KBM-7 (cell line): ENCODE measurements at places on chromosomes 13 and 19.

DNA sequence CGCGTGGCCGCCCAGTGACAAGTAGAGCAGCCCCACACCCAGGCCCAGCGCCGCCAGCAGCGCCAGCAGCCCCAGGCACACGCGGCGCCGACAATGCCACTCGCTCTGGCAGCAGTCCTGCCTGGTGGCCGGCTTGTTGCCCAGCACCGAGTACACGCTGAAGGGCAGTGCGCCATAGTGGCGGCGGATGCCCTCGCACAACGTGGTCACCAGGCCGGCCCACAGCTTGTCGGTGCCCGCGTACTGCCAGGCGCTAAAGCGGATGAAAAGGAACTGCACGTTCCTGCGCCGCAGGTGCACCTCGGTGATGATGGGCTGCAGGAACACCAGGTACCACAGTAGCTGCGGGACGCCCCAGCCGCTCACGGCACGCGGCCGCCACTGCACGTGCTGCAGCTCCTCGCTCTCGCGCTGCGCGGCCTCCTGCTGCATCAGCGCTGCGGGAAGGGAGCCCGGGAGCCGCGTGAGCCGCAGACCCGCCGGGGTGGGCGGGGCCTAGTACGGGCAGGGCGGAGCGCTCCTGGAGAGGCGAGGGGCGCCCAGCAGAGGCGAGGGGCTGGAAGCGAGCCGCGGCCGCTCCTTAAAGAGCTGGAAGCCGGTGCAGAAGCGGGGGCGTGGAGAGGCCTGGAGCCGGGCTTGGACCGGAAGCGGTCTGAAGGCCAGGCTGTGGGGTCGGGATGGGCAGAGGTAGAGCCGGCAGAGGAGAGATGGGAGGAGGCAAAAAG, 7.3 kb downstream of the NKPD1 start:
- DNase-seq = no peak

DNA sequence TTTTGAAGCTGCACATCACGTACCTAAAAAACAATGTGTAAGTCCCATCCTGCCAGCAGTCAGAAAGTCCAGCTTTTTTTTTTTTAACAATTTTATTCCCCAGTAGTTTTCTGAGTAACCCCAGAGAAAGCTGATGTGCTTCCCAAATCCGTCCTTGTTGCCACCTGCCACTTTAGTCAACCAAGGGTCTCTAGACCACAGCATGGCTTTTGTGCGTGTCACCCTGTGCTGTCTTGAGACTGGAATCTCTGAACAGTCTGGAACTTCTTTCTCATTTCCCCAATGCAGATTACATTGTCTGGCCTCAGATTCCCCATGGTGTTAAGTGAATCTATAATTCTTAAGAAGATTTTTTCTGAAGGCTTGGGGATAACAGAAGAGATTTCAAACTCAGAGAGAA, 289.2 kb upstream of the KLF12 start:
- DNase-seq = no peak

- DNase-seq = no peak
Observed at GRCh38 chr13:106415442-106415841, 120.0 kb downstream of the EFNB2 start.

- DNase-seq = no peak
Observed at GRCh38 chr19:58351990-58352755, 1.1 kb downstream of the A1BG start.

DNA sequence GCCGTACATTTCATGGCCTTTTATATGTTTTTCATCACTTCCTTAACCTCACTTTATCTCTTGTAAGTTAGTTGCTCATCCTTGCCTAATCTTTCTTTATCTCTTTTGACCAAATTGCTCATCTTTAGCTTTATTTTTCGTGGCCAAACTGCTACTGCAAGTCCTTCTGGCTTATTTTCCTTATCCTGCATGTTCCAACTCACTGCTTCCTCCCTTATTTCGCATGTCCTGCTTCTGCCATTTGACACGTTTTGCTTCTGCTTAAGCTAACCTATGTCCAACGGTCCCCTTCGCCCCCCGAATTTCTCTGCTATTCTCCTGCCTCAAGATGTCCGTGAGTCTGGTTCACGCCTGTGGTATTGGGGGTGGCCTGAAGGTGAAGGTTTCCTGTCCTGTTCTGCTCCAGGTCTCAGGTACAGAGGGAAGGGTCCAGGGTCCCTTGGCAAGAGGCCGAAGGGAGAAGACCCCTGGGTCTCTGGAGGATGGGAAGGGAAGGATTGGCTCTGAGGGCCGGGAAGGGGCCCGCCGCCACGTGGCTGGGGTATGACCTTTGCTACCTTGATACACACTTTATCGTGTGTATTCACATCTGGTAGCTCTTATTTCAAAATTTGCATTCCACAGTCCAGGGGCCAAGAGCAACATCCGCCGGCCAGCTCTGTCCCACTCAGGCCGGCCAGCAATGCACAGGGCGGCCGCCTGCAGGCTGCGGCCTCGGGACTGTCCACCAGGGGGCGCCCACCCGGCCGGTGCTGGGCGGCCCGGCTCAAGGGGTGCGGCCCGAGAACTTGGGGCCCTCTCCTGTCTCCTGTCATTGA, 2.9 kb upstream of the C19orf85 start:
- DNase-seq = peak; percentile 45

- no peak for DNase-seq
Observed at GRCh38 chr19:58586133-58586765, 13.1 kb upstream of the MZF1 start.

GRCh38 chr13:99959127-99959539, 12.4 kb downstream of the ZIC5 start:
- DNase-seq = no peak

- no peak for DNase-seq
Observed at GRCh38 chr19:48060381-48060780, 16.5 kb upstream of the CABP5 start.

- peak; percentile 76 for DNase-seq
Observed at GRCh38 chr19:45492627-45493470, 4.0 kb downstream of the RTN2 start.

DNA sequence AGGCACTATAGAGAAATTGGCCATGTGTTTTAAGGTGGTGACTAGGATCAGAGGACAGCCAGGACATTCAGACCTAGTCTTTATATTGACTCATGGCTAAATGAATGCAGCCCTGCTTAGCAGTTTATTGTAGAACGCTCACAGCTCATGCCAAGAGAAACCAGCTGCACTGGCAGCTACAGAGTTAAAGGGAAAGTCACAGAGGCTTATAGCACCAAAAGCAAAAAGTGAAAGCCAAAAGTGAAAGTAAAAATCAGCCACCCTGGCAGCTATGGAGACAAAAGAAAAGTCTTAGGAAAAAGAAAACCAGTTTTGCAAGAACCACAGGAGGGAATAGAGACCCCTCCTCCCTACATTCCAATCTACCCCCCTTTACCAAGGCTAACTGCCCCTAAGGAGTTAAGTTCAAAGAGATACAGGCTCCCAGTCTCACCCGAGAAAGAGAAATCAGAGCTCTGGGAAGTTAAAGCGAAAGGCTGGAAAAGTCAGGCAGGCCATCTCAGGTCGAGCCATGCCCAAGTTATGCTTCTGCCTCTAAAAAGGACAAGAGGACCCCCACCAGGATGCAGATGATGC, 99.0 kb downstream of the ZNF429 start:
- DNase-seq = peak; percentile 19

DNA sequence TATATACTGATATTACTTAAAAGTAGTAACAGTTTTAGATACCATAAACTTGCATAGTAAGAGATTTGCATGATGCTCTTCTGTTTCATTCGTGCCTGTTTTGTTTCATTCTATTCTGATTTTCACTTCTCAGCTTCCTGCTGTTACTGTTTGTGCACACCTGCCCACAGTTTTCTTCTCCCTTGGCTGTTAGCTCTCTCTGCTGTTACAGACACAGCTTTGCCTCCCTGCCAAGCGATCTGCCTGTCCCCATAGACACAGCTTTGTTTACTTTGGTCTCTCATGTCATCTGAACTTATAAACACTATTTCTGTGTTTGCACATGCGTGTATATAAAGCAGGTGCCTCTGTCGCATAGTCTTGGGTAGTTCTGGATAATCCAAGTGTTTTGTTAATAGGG, 21.4 kb upstream of the UPF3A start:
- DNase-seq = no peak

GRCh38 chr13:74003374-74003773, 130.8 kb downstream of the KLF12 start:
- DNase-seq = no peak

DNA sequence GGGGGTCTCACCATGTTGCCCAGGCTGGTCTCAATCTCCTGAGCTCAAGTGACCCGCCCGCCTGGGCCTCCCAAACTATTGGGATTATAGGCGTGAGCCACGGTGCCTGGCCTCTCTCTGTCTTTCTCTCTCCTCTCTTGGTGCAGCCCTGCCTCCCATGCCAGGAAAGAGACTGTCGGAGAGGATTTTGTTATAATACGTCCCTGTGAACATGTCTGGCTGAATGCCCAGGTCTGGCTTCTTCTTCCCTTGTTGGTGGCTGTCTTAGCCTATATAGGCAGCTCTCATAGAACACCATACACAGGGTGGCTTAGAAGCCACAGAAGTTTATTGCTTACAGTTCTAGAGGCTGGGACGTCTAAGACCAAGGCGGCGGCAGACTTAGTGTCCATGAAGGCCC, 46.4 kb downstream of the PEX11G start:
- DNase-seq = no peak

- no peak for DNase-seq
Observed at GRCh38 chr13:45545686-45546409, 69.7 kb downstream of the ERICH6B start.

GRCh38 chr13:66528180-66528579, 702.0 kb downstream of the PCDH9 start:
- DNase-seq = no peak

DNA sequence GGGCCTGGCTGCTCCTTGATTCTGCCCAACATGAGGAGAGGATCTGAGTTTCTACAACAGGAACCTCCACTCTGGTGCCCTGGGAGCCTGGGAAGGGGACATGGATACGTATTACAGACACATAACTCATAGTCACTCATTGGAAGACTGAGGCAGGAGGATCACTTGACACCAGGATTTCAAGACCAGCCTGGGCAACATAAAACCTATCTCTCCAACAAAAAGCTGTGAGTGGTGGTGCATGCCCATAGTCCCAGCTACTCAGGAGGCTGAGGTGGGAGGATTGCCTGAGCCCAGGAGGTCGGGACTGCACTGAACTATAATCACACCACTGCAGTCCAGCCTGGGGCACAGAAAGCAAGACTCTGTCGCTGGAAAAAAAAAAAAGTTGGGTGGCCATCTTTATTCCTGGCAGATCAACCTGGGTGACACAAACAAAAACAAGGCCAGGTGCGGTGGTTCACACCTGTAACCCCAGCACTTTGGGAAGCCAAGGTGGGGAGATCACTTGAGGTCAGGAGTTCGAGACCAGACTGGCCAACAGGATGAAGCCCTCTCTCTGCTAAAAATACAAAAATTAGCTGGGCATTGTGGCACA, 1.1 kb upstream of the KLF1 start:
- DNase-seq = no peak

DNA sequence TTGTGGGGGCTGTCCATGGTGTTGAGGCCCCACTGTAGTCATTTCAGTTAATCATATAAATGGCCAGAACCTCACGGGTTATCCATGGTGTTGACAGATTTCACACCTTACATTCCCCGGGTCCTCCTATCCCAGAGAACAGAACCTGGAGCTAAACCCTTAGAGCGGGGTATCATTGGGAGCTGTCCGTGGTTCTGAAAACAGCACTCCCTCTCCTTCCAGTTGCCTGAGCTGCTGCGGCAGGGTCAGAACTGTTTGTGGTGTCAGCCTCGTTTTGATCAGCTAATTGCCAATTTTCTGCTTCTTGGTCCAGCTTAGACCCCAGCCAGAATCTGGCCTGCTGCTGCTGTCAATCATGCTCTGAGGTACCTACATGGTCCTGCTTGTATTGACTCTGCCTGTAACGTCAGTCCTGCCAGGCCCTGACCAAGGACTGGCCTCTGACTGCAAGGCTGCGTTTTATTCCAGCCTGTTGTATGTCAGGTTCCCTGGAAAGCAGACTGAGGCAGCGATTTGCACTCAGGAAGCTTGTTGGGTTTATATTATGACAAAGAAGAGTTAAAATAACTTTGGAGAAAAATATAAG, 55.8 kb upstream of the KCTD15 start:
- DNase-seq = peak; percentile 48

GRCh38 chr13:38496917-38497316, 147.3 kb downstream of the UFM1 start:
- no peak for DNase-seq

GRCh38 chr19:51589511-51589910, 18.4 kb downstream of the ZNF175 start:
- no peak for DNase-seq

- no peak for DNase-seq
Observed at GRCh38 chr13:46313432-46314257, 73.4 kb downstream of the RUBCNL start.

DNA sequence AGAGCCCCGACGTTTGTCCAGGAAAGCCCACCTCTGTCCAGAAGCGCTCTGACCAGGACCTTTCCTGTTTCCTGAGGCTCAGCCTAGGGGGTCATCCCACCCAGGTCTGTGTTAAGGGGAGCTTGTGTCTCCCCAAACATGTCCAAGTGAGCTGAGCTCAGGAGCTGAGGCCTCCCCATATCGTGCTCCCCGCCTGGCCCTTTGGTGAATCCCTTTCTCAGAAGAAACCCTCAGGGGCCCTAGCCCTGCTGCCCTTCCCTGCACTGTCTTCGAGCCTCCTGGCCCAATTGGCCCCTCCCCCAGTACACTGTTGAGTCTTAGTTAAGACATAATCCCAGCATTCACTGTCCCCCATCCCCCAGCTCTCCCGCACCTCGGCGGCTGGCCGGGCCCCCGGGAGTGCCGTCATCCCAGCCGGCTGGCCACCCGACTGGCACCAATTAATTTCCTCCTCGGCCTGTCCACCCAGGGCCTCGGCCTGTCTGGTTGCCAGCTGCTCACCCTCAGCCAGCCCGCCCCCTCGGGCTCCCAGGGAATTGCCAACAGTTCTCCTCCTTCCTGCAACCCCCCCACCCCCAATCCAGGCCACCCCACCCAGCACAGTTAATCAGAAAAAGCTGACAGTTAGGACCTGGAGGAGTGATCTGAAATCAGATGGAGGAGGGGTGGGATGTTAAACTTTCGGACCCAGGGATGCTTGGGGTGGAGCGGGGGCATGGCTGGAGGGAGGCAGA, 13.6 kb downstream of the IER2 start:
- peak; percentile 68 for DNase-seq

GRCh38 chr19:28701491-28701890, 511.5 kb downstream of the UQCRFS1 start:
- no peak for DNase-seq

- DNase-seq = no peak
Observed at GRCh38 chr13:54845351-54845965, 1816.8 kb downstream of the OLFM4 start.
